M059J (cell line): ENCODE measurements at places on chromosomes 6 and 20. TPM values are rescaled to one million over a fixed set of nuclear protein-coding genes. Genes with fewer than 3 reads are reported as not detected.
A peak's percentile ranks its signal among the peaks of the same experiment; 100 is the strongest.

DNA sequence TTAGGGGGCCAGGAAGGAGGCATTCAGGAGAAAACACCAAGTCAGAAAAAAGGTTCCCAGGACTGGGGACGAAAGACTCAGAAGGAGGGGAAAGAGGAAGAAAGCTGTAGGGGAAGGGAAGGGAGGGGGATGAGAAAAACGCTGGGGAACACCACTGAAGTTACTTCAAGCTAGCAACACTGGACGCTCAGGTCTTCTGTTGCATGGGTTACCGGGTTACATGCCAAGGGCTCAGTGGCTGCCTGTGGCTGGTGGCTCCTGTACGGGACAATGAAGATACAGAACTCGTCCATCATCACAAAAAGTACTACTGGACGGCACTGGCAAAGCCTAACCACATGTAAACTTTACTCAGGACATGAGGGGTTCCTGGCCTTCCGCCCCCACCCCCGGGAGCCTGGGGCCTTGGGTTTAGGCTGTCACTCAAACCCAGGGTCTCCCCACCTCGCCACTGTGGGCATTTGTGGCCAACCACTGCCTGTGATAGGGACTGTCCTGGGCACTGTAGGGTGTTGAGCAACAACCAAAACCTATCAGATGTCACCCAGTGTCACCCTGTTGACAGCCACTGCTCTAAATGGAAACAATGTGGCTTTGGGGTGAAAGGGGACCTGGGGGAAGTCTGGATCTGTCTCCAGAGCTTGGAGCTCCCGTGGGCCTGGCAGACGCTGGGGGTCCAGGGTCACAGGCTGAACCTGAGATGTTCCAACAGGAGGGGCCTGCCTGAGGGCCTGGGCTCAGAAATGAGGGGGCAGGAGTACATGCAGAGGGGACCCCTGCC, 40.3 kb upstream of the CD93 start:
- no peak for DNase-seq

DNA sequence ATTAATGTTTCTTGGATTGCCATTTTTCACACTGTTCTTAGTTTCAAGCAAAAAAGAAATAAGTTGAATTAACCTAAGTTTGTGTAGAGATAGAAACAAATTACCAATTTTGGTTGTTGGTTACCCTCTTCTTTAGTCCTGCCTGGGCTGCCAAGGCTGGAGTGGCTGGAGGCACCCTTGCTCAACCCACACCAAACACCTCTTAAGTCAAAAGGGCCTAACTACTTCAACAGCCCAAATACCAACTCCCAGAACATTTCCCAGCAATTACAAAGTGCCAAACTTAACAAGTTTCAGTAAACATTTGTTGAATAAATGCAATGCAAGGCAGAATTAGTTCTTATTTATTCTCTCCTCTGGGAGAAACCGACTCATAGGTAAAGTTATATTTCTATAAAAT, 38.1 kb upstream of the TMEM181 start:
- no peak for DNase-seq

The GRIK2 gene
- total RNA-seq: 0.12 and 2.4 TPM in 2 replicates

- DNase-seq: no peak
Observed at GRCh38 chr6:167108278-167108677, 14.6 kb upstream of the CCR6 start.

The WFDC5 gene
- total RNA-seq: not detected in 2 replicates

DNA sequence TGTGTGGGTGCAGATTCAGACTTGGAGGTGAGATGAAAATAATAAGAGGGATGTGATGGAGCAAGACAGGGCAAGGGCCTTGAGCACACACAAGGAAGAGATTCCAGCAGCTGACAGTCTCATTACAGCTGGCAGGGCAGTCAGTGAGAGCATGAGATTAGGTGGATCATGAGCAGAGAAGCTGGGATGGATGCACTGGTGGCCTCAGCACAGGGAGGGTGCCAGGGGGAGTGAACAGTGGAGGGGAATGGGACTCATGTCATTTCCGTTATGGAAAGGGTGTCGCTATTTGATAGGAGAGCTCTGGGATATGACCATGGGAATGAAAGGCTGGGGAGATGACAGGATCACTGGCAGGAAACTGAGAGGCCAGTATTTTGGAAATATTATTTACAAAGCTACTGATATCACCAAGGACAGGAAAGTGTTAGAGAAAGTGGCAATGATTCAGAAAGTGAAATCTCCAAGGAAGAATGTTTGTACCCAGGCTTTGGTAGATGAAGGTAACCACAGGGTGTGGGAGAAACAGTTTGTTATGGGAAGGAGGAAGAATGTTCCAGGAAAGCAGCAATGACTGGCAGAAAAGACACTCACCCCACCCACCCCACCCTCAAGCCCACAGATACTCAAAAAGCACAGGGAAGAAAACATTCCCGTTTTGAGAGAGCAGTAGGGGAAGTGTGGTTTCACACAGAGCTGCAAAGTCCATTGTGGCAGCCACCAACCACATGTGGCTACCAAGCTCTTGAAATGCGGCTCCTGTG, 214.7 kb upstream of the PROKR2 start:
- peak; percentile 47 for DNase-seq

DNA sequence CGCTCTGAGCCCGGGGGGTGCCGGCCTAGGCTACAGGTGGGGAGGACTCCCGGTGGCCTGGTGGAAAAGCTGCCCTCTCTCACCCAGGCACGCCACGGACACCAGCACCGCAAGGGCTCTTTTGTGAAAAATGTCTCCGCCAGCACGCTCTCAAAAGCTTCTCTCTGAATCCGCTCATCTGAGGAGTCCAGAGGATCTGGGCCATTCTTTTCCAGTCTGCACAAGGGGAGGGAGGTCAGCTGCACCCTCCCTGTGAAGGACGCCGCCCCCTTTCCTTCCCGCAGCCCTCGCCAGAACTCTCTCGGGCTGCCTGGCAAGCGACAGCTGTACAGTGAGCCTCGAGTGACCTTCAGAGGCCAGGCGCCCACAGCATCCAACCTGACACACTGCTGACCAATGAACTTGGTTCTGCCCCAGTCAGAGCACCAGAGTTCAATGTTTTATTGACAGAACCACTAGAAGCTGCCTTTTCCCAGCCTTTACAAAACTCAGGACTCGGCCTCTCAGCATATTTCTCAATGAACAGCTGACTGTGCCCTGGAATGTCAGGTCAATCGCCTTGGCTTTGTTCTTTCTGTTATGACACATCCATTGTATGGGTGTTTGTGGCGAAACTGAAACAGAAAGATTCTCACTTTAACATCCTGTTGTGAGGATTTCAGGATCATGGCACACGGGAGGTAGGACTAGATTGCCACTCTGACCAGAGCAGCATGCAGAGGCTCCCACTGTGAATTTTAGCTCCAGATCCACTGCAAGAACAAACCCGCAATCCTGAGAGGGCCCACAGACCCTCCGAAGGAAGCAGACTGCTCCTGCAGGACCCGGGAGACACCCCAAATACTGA, 26.7 kb downstream of the SERPINB9 start:
- DNase-seq: peak; percentile 99

The XKR7 gene
- 0.05 TPM in 1 of 2 replicates, not detected in the other for total RNA-seq

The CPXM1 gene
- total RNA-seq: 0.15 and 0.42 TPM in 2 replicates

- no peak for DNase-seq
Observed at GRCh38 chr6:37946057-37946456, 126.5 kb downstream of the ZFAND3 start.

DNA sequence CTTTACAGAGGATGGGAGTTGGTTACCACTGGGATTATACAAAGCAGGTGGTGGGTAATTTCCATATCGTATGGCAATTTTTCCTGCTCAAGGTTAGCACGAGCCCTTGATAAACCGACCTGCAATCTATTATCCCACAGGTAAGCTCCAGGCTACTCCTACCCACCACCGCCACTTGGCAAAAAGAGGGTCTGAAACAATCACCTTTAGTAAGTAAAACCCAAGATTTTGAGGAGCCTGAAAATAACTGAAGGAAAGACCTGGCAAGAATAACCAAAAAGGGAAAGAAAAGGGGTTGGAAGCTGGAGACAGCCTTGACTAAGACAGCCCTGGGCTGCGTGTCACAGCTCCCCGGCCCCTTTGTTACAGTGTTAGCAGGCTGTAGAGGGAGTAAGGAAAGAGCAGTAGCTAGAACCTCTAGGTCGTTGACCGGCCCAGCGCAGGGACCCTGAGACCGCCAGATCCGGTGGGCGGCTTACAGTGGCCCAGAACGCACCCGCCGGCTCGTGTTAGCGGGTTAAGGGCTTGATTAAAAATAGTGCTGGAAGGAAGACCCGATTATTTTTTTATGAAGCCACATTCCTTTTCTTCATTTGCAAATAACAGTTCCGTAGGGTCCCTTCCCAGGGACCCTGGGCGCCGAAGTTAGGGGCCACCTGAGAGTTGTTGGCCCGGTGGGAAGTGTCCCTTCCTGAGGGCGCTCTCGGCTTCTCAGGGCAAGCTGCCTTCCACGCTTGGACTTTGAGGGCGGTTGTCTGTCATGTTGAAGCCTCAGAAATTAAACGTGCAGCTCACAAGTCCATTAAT, 30.5 kb downstream of the TFAP2B start:
- no peak for DNase-seq

The METTL24 gene
- not detected in 2 replicates for total RNA-seq

- peak; percentile 96 for DNase-seq
Observed at GRCh38 chr6:144158133-144158532, 7.8 kb downstream of the STX11 start.

- no peak for DNase-seq
Observed at GRCh38 chr6:30810813-30811339, 66.5 kb upstream of the IER3 start.

The PNPLA1 gene
- total RNA-seq: 0.05 and 0.27 TPM in 2 replicates

The TAF8 gene
- 23.7 and 29.5 TPM in 2 replicates for total RNA-seq

- peak; percentile 36 for DNase-seq
Observed at GRCh38 chr6:131061751-131062119, 1.3 kb downstream of the EPB41L2 start.

The TGM3 gene
- total RNA-seq: not detected in 2 replicates

GRCh38 chr6:136921936-136922684, at the start of gene SLC35D3:
SLC35D3 (plus strand) TSS chr6:136922301; CDS start chr6:136922429, 128 bp downstream.
- DNase-seq: peak; percentile 15

GRCh38 chr6:147176795-147177194, 27.4 kb upstream of the STXBP5 start:
- DNase-seq: no peak

- DNase-seq: no peak
Observed at GRCh38 chr6:22062807-22063408, 233.9 kb downstream of the PRL start.

The GABBR1 gene
- total RNA-seq: 2.1 TPM in 2 replicates

GRCh38 chr6:16491666-16492313, 253.4 kb downstream of the GMPR start:
- DNase-seq: no peak

GRCh38 chr6:135159531-135159930, 21.6 kb upstream of the MYB start:
- peak; percentile 58 for DNase-seq

- DNase-seq: peak; percentile 91
Observed at GRCh38 chr6:6781172-6781872, 192.8 kb downstream of the LY86 start.

DNA sequence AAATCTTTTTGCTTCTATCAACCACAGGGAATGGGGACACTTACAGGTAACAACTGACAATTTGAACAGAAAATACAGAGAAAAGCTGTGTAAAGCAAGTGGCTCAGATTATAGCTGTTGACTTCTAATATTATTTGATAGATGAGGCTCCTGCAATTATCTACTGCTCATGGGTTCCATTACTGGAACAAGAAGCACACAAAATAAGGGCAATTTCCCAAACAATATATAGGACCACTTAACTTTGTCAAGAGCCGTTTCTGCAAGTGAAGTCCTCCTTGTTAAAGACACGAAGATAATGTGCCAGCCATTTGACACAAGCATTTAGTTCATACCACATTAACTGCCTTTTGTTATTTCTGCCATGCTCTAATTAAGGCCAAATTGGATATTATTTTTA, 315.5 kb upstream of the ARID1B start:
- DNase-seq: no peak

GRCh38 chr20:45592574-45593189, 13.6 kb upstream of the WFDC8 start:
- peak; percentile 73 for DNase-seq

DNA sequence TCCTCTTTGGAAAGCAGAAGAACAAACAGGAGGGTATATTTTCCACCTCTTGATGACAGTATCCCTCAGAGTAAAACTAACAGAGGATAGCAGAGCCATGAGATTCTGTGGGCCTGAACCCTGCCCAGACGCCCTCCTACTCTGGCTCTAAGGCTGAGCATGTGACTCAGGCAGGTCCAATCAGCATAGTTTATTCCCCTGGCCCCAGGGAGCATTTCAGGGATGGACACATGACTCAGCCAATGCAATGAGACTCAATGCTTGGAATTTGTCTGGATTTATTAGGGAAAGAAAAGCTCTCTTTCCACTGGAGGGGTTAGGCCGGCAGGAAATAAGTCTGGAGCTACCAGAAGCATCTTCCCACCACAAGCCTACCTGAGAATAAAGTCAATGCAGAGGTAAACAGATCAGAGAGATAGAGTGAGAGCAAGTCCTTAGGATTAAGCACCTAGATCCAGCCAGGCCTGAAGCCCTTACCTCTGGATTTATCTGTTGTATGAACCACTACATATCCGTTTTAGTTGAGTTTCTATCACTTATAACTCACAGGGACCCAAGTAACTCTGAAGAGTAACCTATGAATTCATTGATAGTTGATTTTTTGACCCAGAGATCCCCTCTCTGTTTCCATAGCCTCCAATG, 68.2 kb upstream of the EYA2 start:
- DNase-seq: peak; percentile 60

The C20orf144 gene
- 0.12 TPM in 1 of 2 replicates, not detected in the other for total RNA-seq

- no peak for DNase-seq
Observed at GRCh38 chr6:87213364-87213763, 58.0 kb downstream of the ZNF292 start.

GRCh38 chr6:74851596-74851995, 354.3 kb downstream of the COL12A1 start:
- peak; percentile 51 for DNase-seq

DNA sequence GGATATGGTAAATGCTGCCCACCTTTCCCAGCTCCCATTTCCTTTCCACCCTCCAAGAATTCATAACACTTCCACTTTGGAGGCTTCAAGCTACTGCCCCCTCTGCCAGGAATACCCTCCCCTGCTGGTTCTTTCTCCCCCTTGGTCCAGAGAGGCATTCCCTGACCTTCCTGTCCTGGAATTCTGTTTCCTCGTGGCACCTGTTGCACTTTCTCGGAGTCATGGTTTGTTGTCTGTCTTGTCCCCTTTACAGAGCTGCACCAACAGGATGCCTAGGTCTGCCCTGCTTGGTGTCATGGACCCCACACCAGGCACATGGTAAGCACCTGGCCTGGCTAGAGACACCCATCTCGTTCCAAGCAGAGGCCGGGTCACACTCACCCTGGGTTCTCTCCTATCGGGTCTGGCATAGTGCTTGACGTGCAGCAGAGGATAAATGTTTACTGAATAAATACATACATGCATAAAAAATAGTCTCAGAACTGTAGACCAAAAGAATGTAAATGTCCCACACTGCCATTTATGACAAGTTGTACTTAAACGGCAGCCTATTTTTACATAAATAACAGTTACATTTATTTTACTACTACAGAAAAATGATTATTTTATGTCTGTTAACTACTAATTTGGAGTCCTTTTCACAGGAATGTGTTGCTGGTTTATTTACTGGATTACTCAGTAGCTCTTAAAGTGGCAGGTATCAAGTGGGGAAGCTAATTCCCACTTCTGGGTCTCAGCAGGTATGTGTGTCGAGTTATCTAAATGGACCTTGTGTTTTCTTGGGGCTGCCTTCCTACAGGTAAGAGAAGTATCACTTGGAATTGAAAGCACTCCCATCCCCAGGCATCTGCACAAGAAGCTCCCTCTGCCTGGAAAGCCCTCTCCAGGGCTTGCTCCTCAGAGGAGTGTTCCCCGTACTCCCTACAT, 69.3 kb downstream of the KIF13A start:
- DNase-seq: no peak

The LRFN2 gene
- not detected in 2 replicates for total RNA-seq
